Panc1 (cell line): ENCODE measurements at places on chromosomes 7 and 10.

DNA sequence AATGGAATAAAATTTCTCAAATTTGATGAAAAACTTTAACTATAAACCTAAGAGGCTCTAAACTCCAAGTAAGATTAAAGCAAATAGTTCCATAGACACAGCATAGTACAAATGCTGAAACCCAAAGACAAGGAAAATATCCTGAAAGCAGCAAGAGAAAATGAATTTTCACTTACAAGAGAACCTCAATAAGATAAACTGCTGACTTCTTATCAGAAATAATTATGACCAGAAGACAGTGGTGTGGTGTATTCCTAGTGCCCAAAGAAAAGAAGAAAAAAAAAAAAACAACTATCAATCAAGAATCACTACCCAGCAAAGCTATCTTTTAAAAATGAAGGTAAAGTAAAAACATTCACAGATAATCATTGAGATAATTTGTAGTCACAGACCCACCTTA, 106.3 kb downstream of the DYNC1I1 start:
- no peak for DNase-seq

- no peak for DNase-seq
Observed at GRCh38 chr7:125681508-125681907, 751.9 kb upstream of the POT1 start.

DNA sequence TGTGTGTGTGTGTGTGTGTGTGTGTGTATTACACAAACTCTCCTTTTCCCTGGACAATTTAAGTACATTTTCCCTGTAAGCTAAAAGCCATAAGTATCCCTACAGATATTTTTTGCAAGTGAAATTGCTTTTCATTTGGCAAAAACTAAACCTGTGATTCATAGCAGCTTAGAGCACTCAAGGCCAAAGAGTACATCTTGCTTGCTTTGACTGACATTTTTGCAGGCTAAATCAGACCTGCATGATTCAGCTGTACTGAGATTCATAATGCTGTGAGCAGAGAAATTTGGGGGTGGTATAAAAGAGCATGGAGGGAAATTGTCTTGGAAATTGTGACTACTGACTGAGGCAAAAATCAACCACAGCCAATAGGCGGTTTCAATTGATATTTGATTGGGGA, 500.4 kb downstream of the GFRA1 start:
- DNase-seq = no peak

DNA sequence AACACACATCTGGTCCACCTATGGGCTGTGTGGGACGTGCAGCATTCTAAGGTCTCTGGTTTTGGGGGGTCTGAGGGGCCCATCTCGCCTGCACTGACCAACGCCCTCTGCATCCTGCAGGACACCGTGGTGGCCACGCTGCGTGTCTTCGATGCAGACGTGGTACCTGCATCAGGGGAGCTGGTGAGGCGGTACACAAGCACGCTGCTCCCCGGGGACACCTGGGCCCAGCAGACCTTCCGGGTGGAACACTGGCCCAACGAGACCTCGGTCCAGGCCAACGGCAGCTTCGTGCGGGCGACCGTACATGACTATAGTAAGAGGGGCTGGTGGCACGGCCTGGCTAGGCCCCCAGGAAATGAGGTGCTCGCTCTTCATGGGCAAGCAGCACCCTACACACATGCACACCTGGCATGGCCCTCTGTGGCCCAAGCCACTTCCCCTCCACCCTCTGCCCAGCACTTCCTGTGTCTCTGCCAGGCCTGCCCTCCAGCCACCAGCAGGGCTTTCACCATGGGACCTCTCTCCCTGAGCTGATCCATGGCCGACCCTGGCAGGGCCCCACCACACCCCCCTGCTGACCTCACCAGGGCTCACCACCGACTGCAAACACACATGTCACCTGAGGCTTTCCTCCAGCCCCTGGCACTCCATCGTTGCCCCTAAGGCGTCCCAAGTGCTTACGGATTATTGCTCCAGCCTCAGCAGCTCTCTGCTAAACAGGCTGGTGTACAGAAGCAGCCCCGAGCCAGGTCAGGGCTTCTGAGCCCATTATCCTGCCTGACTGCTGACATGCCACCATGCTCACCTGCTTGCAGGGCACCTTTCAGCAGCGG, 29.6 kb downstream of the RET start:
- DNase-seq = no peak

GRCh38 chr10:2201534-2202099, 464.3 kb upstream of the ADARB2 start:
- no peak for DNase-seq

DNA sequence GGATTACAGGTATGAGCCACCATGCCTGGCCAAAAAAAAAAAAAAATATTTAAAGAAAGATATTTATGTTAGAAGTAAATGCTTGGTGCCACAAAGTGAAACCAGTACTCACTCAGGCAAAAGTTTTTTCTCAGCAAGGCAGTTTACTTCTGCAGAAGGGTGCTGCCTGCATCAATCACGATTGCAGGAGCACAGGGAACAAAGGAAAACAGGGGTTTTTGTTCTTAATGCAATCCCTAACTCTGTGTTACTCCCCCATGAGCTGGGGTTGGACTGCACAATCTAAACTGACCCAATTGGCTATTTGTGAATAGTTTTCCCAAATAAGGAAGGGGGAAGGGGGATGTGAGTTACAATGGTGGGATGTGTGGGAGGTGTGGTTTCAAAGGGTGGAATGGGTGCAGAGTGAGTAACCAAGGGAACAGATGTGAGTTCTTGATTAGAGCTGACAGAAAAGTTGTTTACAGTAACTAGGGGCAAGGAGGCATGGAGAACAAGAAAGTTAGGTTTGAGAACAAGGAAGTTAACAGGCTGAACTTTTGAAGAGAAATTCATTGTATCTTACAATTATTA, 255.4 kb downstream of the TYW1 start:
- no peak for DNase-seq
